Endothelial cell of umbilical vein (primary cell): ENCODE measurements at places on chromosomes 3 and 15. TPM values are rescaled to one million over a fixed set of nuclear protein-coding genes. Genes with fewer than 3 reads are reported as not detected.

DNAH1 gene
- total RNA-seq: 5.0 and 5.8 TPM in 2 replicates

CHRNA5 gene
- 12.7 and 15.6 TPM in 2 replicates for total RNA-seq

GOLGA6D gene
- not detected in 2 replicates for total RNA-seq

TTC21A gene
- total RNA-seq: 6.3 and 7.8 TPM in 2 replicates

IL20RB gene
- 1.6 and 2.5 TPM in 2 replicates for total RNA-seq

DNAH12 gene
- total RNA-seq: 0.20 TPM in 1 of 2 replicates, not detected in the other

PRR20G gene
- total RNA-seq: not detected in 2 replicates

ATP2B2 gene
- not detected in 2 replicates for total RNA-seq

UROC1 gene
- not detected in 2 replicates for total RNA-seq

CD96 gene
- total RNA-seq: not detected in 2 replicates

MRPL47 gene
- total RNA-seq: 47.0 and 51.2 TPM in 2 replicates

UQCC5 gene
- total RNA-seq: 22.6 and 34.6 TPM in 2 replicates

ALS2CL gene
- 9.7 and 10.1 TPM in 2 replicates for total RNA-seq

FOXB1 gene
- not detected in 2 replicates for total RNA-seq

FAM107A gene
- total RNA-seq: 8.2 and 10.7 TPM in 2 replicates

TRAIP gene
- total RNA-seq: 11.5 and 13.4 TPM in 2 replicates

EXD1 gene
- total RNA-seq: not detected in 2 replicates

STT3B gene
- 113 and 114 TPM in 2 replicates for total RNA-seq

CFAP161 gene
- total RNA-seq: 0.65 TPM in 1 of 2 replicates, not detected in the other

LMAN1L gene
- total RNA-seq: not detected in 2 replicates

SCN11A gene
- 0.07 TPM in 1 of 2 replicates, not detected in the other for total RNA-seq

AHSG gene
- total RNA-seq: not detected in 2 replicates

PDZRN3 gene
- total RNA-seq: not detected in 2 replicates

P4HTM gene
- 23.0 and 26.9 TPM in 2 replicates for total RNA-seq

DAZL gene
- not detected in 2 replicates for total RNA-seq

FGF12 gene
- total RNA-seq: 1.1 and 2.5 TPM in 2 replicates

CTDSPL2 gene
- total RNA-seq: 46.0 and 55.1 TPM in 2 replicates

GHSR gene
- not detected in 2 replicates for total RNA-seq

UNC13C gene
- not detected in 2 replicates for total RNA-seq

SMCO1 gene
- total RNA-seq: not detected in 2 replicates

GATA2 gene
- total RNA-seq: 62.2 and 63.9 TPM in 2 replicates

ANKRD63 gene
- total RNA-seq: not detected in 2 replicates

FAM174B gene
- total RNA-seq: 20.0 and 30.2 TPM in 2 replicates

MORF4L1 gene
- total RNA-seq: 404 and 417 TPM in 2 replicates

SPTBN5 gene
- total RNA-seq: 19.0 and 19.2 TPM in 2 replicates

CPN2 gene
- not detected in 2 replicates for total RNA-seq

STRIT1 gene
- not detected in 2 replicates for total RNA-seq

PPP1R14D gene
- total RNA-seq: not detected in 2 replicates

RAB8B gene
- 50.3 and 52.5 TPM in 2 replicates for total RNA-seq

OR5K2 gene
- total RNA-seq: not detected in 2 replicates

TMEM212 gene
- total RNA-seq: not detected in 2 replicates

GABRA5 gene
- not detected in 2 replicates for total RNA-seq

TGM4 gene
- 0.24 and 0.39 TPM in 2 replicates for total RNA-seq

GATM gene
- 0.48 and 0.60 TPM in 2 replicates for total RNA-seq

CYP11A1 gene
- not detected in 2 replicates for total RNA-seq

CLDN1 gene
- 0.27 and 0.32 TPM in 2 replicates for total RNA-seq

IMPG2 gene
- 0.71 and 0.76 TPM in 2 replicates for total RNA-seq

CELSR3 gene
- total RNA-seq: 0.46 and 0.71 TPM in 2 replicates

LCTL gene
- total RNA-seq: not detected in 2 replicates
